Chondrocyte (in vitro differentiated cells): ENCODE measurements at places on chromosomes 16 and 17.

DNA sequence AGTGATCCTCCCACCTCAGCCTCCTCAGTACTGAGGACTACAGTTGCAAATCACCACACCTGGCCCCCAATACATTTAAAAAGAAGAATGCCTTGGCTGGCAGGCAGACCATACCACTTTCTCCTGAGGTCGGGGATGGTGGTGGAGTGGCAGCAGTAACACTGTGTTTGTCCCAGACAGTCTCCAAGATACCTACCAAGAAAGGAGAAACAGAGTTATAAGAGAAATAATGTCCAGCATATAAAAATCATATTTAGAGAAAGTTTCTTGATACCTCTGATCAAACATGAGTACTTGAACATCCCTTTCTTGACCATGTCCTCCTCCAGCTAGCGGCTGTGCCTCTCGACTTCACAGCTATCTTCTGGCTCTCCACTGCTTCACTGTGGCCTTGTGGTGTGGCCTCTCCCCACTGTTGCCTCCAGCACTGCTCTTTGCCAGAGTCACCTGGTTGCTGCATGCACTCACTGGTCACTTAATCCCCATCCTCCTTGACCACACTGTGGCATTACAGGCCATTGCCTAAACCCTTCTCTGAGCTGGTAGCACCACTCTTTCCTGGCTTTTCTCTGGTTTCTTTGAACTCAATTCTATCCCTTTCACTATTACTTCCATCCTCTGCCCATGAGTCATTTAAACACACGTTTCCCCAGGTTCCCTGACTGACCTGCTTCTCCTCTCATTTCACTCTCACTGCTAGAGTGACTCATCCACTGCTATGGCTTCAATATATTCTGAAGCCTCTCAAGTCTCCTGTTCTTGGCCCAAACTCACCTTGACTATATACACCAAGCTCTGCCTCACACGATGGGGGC lies 45.2 kb downstream of the XPO6 start:
- no peak for DNase-seq
- peak overlapping the region; percentile 28 for H3K27ac ChIP-seq
- H3K36me3 ChIP-seq = peaks cover 23% of the 10 kb centered on the region
- H3K4me1 ChIP-seq = peaks cover 52% of the 10 kb centered on the region
- no peak overlapping the region for H3K4me3 ChIP-seq

DNA sequence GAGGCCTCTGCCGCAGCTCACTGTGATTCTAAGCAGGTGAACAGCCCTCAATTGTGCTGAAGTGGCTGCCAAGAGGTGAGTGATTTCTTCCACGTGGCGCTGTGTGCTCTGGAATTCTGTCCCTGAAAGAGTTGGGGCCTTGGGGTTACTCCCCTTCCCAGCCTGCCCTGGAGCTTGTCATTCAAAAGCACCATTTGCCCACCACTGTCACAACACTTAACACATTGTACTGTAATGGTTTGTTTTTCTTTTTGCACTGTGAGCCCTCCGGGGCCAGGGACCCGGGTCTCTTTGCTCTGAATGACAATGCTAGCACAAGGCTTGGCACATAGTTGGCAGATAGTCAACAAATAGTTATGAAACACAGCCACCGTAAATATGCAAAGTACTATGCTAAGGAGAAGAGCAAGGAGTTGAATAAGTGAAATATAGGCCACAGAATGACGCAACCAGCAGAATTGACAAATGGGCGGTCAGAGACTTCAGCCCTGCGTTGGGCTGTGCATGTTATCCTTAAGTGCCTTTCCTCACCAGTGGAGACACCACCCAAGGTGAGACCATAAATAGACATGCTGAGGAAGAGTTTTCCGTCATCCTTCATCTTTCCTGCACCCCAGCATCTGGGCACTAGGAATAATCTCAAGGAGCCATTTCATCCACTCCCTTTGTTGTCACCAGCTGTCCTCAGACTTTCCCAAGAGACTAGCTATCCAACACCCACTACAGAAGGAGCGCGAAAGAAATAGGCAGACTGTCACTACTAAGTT lies 112.0 kb upstream of the DNAH9 start:
- no peak overlapping the region for H3K27ac ChIP-seq
- H3K4me3 ChIP-seq = no peak overlapping the region
- H3K27me3 ChIP-seq = no peaks in the 10 kb centered on the region
- H3K36me3 ChIP-seq = no peaks in the 10 kb centered on the region
- no peak for DNase-seq
- H3K4me1 ChIP-seq = no peaks in the 10 kb centered on the region

GRCh38 chr16:22071331-22071910 lies 20.9 kb upstream of the VWA3A start:
- no peak overlapping the region for H3K4me3 ChIP-seq
- H3K27ac ChIP-seq = no peak overlapping the region
- H3K27me3 ChIP-seq = no peaks in the 10 kb centered on the region
- H3K36me3 ChIP-seq = peaks cover 6% of the 10 kb centered on the region
- H3K4me1 ChIP-seq = peaks cover 4% of the 10 kb centered on the region
- no peak for DNase-seq

DNA sequence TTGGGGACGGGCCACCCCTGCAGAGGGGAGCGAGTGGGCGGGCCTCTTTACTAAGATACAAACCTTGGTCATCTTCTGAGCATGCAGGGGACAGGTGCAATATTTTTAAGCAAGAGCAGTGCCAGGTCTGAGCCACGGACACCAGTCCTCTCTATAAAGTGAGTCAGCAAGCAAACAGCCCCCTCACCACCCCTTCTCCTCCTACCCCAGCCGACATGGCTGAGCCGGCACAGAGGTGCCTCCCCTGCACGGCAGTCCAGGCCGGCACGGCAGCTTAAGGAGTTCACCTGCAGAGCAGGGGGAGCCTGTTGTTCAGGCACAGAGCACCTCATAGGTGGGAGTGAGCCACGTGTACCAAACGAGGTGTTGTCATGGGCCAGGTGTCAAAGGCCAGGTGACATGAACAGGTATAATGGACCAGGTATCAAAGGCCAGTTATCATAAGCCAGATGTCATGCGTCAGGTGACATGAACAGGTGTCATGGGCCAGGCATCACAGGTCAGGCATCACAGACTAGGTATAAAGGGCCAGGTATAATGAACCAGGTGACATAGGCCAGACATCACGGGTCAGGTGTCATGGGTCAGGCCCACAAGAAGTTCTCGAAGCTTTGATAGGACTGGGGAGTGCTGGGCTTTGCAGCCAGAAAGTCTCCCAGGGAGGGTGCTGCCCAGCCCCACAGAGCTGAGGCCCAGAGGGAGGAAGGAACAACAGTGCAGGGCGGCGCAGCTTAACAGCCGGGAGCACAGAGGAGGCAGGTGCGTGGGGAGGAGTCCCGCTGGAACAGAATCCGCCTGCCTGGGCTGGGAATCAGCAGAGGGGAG lies 42.6 kb upstream of the ZNF469 start:
- H3K4me3 ChIP-seq = no peak overlapping the region
- DNase-seq = peak; percentile 75
- no peaks in the 10 kb centered on the region for H3K4me1 ChIP-seq

GRCh38 chr16:82660075-82660645 lies 33.4 kb downstream of the CDH13 start:
- H3K4me1 ChIP-seq = peaks cover 55% of the 10 kb centered on the region
- peaks cover 2% of the 10 kb centered on the region for H3K36me3 ChIP-seq
- H3K4me3 ChIP-seq = peak overlapping the region; percentile 61
- no peaks in the 10 kb centered on the region for H3K27me3 ChIP-seq
- H3K27ac ChIP-seq = peak overlapping the region; percentile 98
- DNase-seq = no peak

- no peaks in the 10 kb centered on the region for H3K27me3 ChIP-seq
- peak within 1 kb of the TSS; percentile 71 for H3K27ac ChIP-seq
- peak within 1 kb of the TSS; percentile 86 for H3K4me3 ChIP-seq
- no peak for DNase-seq
Observed at GRCh38 chr16:58000706-58001676, at the start of gene USB1. Gene USB1, plus strand, starts transcription at chr16:58001407. Its CDS starts 77 bp downstream, at chr16:58001484.

- peaks cover 58% of the 10 kb centered on the region for H3K4me1 ChIP-seq
- H3K36me3 ChIP-seq = no peaks in the 10 kb centered on the region
- H3K4me3 ChIP-seq = no peak overlapping the region
- no peak overlapping the region for H3K27ac ChIP-seq
- no peak for DNase-seq
Observed at GRCh38 chr16:85570735-85571562, 42.2 kb upstream of the GSE1 start.

DNA sequence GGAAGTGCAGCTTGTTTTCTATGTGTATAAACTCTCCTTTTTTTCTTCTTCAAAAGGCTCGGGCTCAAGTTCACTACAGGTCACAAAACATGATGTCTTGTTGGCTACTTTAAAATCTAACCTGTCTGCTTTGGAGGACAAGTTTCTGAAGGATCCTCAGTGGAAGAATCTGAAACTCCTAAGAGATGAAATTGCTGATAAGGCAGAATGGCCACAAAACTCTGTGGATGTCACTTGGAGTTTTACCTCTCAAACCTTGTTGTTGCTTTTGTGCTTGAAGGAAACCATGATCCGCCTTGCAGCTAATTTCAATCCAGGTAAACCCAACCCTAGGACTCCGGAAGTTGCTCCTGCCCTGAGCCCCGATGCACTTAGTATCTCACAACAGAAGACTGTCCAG lies 16.5 kb downstream of the TANGO6 start:
- no peak overlapping the region for H3K4me3 ChIP-seq
- no peaks in the 10 kb centered on the region for H3K4me1 ChIP-seq
- peaks cover 8% of the 10 kb centered on the region for H3K36me3 ChIP-seq
- H3K27ac ChIP-seq = no peak overlapping the region

- H3K4me1 ChIP-seq = no peaks in the 10 kb centered on the region
- peaks cover under 1% of the 10 kb centered on the region for H3K36me3 ChIP-seq
- no peak overlapping the region for H3K4me3 ChIP-seq
- no peak for DNase-seq
- H3K27ac ChIP-seq = no peak overlapping the region
- H3K27me3 ChIP-seq = peaks cover 76% of the 10 kb centered on the region
Observed at GRCh38 chr17:6780001-6780400, 4.0 kb downstream of the FBXO39 start.
